ENCODE measurements at places on chromosomes 5 and 9.

- no peak for DNase-seq
Measured at GRCh38 chr5:158876263-158876942, 223.3 kb downstream of the EBF1 start.

GRCh38 chr5:56317923-56318561, 84.9 kb upstream of the ANKRD55 start:
- DNase-seq, result no peak

GRCh38 chr9:94603259-94604160, 9.9 kb upstream of the FBP2 start:
- DNase-seq, result peak; percentile 84

- no peak for DNase-seq
Measured at GRCh38 chr5:171840711-171841522, 55.3 kb downstream of the SMIM23 start.

GRCh38 chr5:524973-525761, 918 bp upstream of the SLC9A3 start:
- DNase-seq, result no peak

GRCh38 chr5:68915079-68915478, 178.7 kb upstream of the SLC30A5 start:
- DNase-seq, result no peak

DNA sequence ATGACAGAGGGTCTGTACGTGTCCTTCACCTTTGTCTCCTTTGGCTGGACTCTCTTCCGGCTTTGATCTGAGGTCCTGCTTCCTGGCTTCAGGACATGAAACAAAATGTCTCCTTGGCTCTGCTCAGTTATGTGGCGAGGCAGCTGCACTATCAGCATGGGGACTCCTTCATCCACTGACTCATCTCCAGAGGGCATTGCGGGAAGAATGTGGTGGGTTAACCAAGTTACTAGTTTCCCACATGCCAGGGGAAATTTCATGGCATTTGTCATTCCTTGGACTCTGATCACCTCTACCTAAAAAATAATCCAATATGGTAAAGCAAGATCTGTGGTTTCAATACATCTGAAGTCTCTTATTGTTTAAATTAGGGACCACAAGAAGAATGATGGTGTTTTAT, 259.7 kb downstream of the MED10 start:
- no peak for DNase-seq

- DNase-seq, result no peak
Measured at GRCh38 chr5:129554134-129554904, 94.2 kb downstream of the ADAMTS19 start.

GRCh38 chr5:69492391-69492922, at the start of gene OCLN:
OCLN (plus strand) TSS chr5:69492790; CDS start chr5:69504245, 11,455 bp downstream.
- DNase-seq, result peak; percentile 60

DNA sequence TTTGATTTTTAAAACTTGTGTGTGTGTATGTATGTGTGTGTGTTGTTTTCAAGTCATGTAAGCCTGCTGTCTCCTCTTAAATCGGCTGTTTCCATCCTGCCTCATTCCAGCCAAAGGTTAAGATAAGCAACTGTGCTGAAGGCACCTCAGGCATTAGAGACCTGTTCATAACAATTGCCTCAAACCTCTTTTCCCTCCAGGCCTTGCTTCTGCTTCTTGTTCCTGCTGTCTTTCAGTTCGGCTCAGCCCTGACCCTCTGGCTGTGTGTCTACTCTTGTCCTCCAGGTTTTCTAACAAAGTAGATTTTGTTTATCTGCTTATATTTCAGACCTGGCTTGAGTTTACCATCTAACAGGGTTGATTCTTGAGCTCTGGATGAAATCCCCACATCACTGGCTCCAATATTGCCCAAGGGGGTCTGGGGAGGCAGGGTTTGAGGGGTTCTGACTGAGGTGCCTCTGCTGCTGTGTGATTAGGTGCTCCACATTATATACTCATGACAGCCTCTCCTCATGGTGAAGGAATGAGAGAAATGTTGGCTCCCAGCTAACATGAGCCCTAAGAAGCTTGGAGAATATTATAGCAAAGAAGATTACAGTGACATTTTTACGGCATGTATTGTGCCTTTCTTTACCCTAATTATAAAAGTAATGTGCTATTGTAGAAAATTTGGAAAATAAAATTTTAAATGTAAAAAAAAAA, 229.7 kb upstream of the PIK3R1 start:
- no peak for DNase-seq

DNA sequence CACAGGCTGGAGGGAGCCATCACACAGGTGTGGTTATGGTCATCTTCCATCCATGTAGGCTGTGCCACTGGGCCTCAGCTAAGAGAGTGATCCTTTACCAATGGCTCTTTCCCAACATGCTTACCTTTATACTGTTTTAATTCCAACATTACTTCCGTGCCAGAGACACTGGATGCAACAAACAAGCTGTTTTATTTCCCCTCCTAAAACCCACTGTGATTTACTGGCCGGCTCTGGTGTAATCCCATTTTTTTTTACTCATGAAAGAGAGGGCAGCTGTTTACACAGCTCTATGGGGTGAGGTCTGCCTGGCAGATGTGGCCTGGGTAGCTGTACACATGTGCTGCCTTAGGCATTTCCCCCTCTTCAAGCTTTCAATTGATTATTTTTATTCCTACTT, 58.5 kb downstream of the MACROH2A1 start:
- no peak for DNase-seq

GRCh38 chr9:22813529-22813928, 366.9 kb downstream of the DMRTA1 start:
- no peak for DNase-seq

DNA sequence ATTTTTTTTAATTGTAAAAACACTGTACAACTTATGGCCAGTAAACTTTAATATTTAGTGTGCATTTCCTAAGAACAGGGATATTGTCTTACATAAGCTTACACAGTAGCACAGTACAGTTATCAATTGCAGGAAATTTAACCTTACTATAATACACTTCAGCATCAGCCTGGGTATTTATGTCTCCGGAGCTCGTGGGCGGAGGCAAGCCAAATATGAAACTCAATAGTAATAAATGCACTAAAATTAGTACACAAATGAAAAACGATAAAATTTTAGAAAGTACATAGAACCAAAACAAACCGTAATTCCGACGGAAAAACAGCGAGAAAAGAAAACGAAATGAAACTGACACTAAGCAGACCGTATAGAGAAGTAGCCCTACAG, 91.2 kb downstream of the ANXA2R start:
- no peak for DNase-seq

DNA sequence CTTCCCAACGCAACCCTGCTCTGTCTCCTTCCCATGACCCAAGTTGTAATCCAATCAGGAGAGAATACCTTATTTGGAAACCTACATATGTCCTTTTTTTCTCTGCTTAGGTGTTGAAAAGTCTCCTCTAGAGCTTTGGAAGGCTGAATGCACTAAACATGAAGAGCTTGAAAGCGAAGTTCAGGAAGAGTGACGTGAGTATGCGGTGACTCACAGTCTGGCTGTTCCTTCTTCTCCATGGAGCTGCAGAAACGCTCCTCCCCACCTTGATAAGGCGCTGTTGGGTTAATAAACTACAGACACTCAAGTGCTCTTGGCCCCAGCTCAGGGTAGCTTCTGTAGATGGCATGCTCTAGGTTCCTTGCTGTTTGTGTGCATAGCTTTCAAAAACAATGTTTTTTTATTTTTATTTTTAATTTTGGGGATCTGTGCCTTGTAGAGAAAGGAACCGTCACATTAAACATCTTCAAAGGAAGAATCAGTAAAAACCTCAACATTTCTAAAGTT, 30.7 kb downstream of the RAI14 start:
- no peak for DNase-seq

- DNase-seq, result no peak
Measured at GRCh38 chr5:132481596-132482211, 8.9 kb downstream of the IRF1 start.

DNA sequence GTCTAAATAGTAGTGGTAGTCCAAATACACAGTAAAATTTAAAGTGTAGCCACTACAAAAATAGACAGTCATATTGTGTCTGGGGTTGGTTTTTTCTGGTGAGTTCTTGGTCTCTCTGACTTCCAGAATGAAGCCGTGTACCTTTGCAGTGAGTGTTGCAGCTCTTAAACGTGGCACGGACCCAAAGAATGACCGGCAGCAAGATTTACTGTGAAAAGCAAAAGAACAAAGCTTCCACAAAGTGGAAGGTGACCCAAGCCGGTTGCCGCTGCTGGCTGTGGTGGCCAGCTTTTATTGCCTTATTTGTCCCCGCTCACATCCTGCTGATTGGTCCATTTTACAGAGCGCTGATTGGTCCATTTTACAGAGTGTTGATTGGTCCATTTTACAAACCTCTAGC, 188.7 kb downstream of the ZNF608 start:
- DNase-seq, result no peak

GRCh38 chr9:127005770-127006314, 91.3 kb downstream of the RALGPS1 start:
- DNase-seq, result no peak

GRCh38 chr5:53362521-53362941, 117.9 kb upstream of the FST start:
- no peak for DNase-seq

GRCh38 chr5:150638488-150639376, 1.7 kb upstream of the SYNPO start:
- no peak for DNase-seq

DNA sequence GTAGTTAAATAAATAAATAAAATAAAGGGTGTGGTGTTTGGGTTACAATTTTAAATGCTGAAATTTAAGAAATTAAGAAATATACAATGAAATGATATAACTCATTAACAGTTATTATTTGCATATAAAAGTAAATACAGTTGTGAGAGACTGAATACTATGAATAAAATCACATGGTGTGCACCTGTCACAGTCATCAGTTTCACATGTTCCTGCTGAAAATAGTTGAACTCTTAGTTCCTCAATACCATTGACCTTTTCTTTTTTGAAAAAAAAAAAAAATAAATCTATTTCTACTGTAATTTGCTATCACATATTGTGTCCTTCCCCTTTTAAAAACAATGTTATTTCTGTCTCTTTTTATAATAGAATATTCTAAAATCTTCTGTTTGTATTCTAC, 130.9 kb upstream of the CHD1 start:
- DNase-seq, result no peak

GRCh38 chr9:119662329-119662728, 293.1 kb upstream of the BRINP1 start:
- no peak for DNase-seq

DNA sequence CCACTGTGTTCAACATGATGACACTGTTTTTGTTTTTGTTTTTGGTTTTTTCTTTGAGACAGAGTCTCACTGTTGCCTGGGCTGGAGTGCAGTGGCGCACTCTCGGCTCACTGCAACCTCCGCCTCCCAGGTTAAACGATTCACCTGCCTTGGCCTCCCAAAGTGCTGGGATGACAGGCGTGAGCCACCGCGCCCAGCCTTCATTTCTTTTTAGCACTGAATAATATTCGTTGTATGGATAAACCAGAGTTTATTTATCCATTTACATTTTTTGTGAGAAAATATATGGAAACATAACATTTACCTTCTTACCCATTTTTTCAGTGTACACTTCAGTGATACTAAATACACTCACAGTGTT, 4.2 kb downstream of the CARD19 start:
- DNase-seq, result no peak

DNA sequence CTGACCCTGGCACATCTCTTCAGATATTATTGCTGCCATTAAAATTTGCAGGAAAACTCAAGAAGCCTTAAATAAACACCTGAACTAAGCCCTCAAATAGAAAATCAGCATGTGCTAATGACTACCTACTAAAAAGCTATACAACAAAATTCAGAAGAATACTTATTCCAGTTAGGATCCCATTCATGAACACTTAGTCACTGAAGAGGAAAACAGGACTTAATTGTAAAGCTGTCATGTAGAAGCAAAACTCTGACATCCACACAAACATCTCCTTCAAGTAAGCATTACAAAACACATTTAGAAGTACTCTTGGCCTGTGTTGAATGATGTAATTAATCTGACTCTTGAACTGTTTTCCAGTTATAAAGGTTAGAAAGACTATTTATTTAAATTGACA, 19.9 kb downstream of the ELL2 start:
- no peak for DNase-seq

DNA sequence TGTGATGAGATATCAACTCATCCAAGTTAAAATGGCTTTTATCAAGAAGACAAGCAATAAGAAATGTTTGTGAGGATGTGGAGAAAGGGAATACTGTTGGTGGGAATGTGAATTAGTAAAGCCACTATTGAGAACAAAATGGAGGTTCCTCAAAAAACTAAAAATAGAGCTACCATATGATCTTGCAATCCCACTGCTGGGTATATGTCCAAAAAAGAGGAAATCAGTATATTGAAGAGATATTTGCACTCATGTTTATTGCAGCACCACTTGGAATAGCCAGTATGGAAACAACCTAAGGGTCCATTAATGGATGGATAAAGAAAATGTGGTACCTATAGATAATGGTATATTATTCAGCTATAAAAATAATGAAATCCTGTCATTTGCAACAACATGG, 25.1 kb downstream of the PPIP5K2 start:
- no peak for DNase-seq

DNA sequence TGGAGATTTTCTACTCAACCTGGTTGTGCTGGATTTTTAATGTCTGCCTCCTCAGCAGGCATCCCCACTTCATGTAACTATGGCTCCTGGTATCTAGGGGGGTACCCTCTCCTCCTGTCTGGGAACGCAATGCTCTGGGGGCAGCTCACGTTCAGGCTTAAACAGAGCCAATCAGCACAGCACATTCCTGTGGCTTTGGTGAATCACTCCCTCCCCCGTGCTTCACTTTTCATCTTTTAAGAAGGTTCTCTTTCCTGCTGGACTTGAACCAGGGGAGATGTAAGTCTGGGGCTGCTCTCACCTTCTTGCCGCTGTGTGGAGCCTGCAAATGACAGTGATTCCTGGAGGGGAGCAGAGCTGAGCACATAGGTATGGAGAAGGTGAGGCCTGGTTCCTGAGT, 101.2 kb downstream of the MSX2 start:
- DNase-seq, result no peak

GRCh38 chr5:169538944-169539343, 44.6 kb upstream of the SPDL1 start:
- DNase-seq, result no peak

DNA sequence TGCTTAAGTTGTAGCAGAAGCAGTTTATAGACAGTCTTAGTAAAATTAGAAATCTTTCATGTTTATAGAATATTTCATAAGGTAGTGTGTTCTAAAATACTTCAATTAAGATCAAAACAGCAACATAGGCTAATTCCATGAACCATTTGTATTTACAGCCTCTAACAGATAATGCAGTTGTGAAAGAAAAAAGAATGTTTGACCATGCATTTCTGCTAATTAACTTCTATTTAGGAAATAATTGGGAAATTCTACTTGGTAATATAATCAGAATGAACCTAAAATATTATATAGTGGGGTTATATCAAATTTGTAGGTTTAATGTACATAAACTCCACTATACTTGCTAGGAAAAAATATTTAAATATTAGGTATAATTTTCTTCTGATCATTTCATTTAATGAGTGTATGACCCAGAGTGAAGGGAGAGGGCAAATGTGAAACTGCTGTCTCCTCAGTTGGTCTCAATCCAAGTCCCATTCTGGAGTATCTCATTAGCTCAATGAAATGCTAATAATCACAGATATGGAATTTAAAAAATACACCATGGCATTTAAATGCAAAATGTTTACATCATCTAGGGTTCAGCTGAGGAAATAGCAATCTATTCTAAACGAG, 34.9 kb downstream of the ALDH1A1 start:
- DNase-seq, result no peak

GRCh38 chr5:172931001-172931536, 28.2 kb upstream of the RPL26L1 start:
- DNase-seq, result no peak

All from D721Med (cell line).